ENCODE measurements at places on chromosomes 16 and 17. TPM values are rescaled to one million over a fixed set of nuclear protein-coding genes. Genes with fewer than 3 reads are reported as not detected.

- no peak for DNase-seq
These were observed 1.7 kb downstream of the VWA3A start for GRCh38 chr16:22093996-22094395.

- DNase-seq = no peak
These were observed 33.4 kb downstream of the PSME3IP1 start for GRCh38 chr16:57152096-57153093.

DNA sequence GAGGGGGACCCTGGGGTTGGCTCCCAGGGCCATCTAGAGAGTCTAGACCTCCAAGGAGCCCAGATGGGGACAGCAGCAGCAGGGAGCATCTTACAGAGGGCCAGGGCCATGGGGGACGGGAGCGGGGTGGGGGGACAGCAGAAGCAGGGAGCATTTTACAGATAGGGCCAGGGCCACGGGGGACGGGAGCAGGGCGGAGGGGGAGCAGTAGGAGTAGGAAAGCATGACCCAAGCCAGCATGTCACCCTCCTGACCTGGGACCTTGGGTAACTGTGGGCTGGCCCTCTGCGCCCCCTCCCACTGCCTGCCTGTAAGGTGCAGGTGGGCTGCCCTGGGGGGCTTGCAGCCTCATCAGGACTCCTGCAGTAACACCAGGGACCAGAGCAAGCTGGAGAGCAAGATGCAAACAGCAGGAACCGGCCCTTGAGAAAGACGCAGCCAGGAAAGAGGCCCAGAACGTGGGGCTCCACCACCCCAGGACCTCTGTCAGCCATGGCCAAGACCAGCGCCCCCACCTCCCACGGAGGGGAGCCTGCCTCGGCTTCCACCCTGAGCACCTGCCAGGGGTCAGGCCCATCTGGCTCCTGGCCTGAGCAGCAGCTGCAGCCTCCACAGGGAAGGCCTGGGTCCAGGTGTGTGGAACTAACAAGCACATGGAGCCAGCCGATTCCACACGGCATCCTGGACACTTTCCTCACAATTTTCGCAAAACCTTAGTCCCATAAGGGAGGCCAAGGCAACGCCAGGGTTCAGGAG lies 2.4 kb downstream of the ZNF598 start:
- DNase-seq = no peak

GRCh38 chr16:58411736-58412614 lies 19.7 kb downstream of the GINS3 start:
- DNase-seq = no peak

- no peak for DNase-seq
These were observed 42.4 kb upstream of the MEAK7 start for GRCh38 chr16:84546669-84547545.

DNA sequence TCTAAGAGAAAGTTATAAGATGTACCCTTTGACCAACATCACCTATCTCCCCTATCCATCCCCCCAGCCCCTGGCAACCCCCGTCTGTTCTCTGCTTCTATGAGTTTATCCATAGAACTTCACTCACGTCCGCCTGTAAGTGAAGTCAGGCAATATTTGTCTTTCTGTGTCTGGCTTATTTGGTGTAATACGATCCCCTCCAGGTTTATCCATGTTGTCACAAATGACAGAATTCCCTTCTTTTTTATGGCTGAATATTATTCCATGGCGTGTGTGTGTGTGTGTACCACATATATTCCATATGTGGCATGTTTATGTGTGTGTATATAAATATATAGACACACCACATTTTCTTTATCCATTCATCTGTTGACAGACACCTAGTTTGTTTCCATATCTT lies 339.7 kb downstream of the CPPED1 start:
- no peak for DNase-seq

DNA sequence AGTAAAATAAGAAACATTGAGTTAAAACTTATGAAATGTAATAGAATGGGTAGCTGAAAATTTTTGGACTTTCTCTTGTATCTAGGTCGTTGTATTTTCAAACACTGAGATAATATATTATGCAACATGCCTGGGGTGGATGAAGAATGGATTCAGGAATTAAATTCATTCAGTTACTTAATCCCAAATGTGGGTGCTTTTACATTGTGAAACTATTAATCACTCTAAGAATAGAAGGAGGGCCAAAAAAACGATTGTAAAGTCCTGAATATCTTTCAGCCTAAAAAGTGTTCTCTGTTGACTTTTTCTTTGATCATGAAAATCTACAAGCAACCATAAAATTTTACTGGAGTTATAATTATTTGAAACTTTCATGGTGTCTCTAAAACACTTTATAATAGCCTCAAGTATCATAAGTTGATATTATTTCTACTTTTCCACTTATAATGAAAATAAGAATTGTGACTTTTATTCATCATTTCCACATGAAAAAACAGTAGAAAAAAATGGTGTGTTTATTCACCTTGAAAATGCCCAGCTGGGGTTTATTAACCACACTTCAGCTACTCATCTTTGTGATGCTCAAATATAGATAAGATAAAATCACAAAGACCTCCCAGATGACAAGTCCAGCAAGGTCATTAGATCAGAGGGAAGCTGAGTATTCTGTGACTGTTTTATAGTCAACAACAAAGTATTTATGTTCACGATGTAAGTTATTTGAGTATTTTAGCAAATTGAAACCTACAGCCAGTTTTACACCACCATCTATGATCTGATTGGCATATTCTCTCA lies 619.9 kb upstream of the SOX9 start:
- DNase-seq = no peak

DNA sequence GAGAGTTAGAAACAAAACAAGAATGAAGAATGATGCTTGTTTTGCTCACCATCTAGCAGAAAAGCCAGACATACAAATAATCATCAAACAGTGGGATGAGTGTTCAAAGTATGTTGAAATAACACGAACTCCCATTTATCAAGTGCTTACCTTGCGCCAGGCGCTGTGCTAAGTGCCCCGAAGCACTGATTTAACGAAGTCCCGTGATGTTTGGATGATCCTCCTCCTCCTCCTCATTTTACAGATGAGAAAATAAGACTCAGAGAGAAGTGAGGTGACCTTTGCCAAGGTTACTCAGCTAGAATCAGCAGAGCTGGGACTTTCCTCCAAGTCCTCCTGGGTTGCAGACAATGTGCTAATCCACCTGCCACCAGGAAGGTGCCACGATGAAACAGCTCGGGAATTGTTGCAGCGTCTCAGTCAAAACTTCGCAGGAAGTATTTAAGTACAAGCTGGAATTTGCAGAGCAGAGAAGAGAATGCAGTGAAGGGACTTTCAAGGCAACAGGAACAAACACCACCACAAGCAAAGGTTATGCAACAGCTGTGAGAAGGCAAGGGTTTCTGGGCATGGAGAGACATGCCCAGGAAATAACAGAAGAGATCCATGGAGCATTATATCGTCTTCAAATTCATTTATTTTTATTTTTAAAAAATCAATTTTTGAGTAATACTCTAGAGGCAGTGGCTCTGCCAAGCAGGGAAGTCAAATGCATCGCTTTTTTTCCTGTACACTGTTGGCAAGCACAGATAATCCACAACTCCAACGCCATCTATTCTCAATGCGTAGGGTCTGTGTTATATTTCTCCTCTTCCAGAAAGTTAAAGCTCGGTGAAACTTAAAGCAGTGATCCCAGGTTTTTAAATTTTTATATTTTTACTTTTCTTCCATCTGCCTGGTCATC lies 11.1 kb downstream of the PRCD start:
- DNase-seq = no peak

DNA sequence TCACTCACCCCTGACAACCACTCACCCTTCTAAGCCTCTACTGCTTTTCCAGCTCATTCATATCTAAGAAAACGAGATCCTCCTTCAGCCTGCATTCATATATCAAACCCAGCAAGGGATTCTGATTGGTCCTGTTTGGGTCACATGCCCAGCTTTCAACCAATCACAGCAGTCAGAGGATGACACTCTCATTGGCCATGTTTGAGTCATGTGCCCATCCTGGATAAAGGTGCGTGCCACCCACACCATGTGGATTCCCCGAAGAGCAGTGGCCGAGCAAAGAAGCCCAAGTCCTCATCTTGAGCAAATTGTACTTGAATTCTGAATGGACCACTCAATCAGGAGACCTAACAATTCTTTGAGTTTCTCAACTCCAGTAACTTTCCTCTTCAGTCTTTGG lies 45.0 kb downstream of the SCNN1G start:
- DNase-seq = no peak

DNA sequence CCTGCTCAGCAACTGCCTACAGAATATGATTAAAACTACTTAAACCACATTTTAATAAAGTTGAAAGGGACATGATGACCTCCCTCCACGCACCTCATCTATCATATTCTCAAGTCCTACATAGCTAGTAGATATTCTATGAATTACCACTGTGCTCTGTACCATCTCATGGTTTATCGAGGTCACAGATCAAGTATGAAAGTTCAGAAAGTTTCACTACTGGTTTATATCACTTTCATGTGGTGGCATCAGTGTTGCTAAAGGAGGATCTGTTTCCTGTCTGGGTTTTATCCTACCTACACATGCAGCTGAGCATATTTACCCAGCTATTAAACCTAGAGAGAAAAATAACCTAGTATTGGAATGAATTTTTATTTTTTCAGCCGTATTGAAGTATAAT lies 214.9 kb upstream of the MON1B start:
- DNase-seq = no peak

- DNase-seq = no peak
These were observed 1.6 kb downstream of the OSGIN1 start for GRCh38 chr16:83954577-83955016.

- no peak for DNase-seq
These were observed 1.7 kb upstream of the GJD3 start for GRCh38 chr17:40366076-40366860.

GRCh38 chr17:39328815-39329214 lies 72.6 kb downstream of the FBXL20 start:
- DNase-seq = no peak

- DNase-seq = no peak
These were observed 349.8 kb downstream of the SEC14L1 start for GRCh38 chr17:77490361-77491183.

DNA sequence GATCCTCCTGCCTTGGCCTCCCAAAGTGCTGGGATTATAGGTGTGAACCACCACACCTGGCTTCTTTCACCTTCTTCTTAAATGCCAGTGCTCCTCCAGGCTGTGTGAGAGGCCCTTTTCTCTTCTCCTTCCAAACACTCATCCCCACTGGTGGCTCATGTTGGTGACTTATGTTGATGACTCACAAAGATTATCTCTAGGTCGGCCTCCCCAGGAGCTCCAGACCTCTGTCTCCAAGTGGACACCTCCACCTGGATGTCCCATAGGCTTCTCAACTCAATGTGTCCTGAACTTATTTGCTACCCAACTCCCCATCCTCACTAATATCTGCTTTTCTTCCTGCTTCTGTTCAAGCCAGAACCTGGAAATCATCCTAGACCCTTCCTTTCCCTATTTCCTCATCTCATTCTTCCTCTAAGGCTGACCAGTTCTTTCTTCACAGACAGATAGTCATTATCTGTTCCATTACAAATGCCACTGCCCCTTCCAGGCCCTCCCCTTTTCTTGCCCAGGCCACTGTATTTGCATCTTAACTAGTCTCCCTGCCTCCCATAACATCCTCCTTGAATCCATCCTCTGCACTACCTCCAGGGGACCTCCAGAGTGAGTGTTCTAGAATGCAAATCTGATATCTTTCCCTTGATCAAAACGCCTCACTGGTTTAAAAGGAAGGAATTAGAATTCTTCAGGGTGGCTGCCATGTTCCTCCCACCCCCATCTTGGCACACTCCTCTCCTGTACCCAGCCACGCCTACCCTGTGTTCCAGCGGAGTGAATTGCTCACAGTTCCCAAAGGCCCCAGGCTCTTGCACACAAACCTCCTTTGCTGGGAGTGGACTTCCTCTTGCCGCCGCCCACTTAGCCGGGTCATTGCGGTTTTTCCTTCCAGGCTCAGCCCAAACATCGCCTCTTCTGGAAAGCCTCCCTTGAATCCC lies 34.8 kb upstream of the FBXO47 start:
- no peak for DNase-seq

- no peak for DNase-seq
These were observed 1545.0 kb upstream of the GOT2 start for GRCh38 chr16:60279061-60279665.

DNA sequence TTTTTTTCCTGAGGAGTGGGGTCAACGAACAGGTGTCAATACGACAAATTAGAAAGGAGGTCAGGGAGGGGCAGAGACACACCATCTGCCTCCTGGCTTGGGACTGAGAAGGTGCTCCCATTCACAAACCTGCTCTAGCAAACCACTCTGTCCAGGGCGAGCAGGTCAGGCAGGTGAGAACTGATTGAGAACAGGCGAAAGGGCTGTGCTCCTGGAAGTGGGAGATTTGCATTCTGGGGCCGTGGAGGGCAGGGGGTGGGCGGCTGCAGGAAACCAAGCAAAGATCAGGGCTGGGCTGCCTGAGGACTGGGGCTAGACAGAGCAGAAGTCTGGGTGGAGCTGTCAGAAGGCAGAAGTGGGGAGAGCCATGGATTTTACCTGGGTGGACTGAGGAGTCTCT lies 98.9 kb upstream of the NLRP1 start:
- DNase-seq = no peak

GRCh38 chr16:79092846-79093245 lies 507.7 kb downstream of the MAF start:
- DNase-seq = no peak

GRCh38 chr16:21167360-21167759 lies 8.9 kb downstream of the LDAF1 start:
- no peak for DNase-seq

DNA sequence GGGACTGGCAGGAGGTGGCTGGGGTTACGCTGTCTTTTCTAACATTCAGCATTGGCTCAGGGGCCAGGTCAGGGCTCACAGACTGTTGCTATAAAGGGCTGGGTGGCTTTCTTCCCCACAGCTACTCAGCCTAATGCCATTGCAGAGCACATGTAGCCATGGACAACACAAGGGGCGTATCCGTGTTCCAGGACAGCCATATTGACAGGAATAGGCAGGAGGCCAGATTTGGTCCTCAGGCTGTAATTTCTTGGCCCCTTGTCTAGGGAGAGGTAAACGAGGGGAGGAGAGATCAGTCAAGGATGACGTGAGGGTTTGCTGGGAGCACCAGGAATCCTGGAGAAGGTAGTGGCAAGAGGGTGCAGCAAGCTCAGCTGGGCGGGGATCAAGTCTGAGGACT lies 21.2 kb upstream of the MYO15B start:
- DNase-seq = no peak

- no peak for DNase-seq
These were observed 80.3 kb downstream of the ARHGAP23 start for GRCh38 chr17:38508570-38508950.

The KRT9 gene
- not detected for total RNA-seq

The GPR179 gene
- total RNA-seq = not detected

The RAB26 gene
- 0.70 TPM for total RNA-seq

The MT4 gene
- total RNA-seq = not detected

The PRSS33 gene
- not detected for total RNA-seq

The TNK1 gene
- 4.9 TPM for total RNA-seq
